NCI-H226 (cell line): ENCODE measurements at places on chromosomes 11 and 22.

- DNase-seq, result no peak
These were observed 129.3 kb downstream of the GRIA4 start for GRCh38 chr11:105738986-105739795.

DNA sequence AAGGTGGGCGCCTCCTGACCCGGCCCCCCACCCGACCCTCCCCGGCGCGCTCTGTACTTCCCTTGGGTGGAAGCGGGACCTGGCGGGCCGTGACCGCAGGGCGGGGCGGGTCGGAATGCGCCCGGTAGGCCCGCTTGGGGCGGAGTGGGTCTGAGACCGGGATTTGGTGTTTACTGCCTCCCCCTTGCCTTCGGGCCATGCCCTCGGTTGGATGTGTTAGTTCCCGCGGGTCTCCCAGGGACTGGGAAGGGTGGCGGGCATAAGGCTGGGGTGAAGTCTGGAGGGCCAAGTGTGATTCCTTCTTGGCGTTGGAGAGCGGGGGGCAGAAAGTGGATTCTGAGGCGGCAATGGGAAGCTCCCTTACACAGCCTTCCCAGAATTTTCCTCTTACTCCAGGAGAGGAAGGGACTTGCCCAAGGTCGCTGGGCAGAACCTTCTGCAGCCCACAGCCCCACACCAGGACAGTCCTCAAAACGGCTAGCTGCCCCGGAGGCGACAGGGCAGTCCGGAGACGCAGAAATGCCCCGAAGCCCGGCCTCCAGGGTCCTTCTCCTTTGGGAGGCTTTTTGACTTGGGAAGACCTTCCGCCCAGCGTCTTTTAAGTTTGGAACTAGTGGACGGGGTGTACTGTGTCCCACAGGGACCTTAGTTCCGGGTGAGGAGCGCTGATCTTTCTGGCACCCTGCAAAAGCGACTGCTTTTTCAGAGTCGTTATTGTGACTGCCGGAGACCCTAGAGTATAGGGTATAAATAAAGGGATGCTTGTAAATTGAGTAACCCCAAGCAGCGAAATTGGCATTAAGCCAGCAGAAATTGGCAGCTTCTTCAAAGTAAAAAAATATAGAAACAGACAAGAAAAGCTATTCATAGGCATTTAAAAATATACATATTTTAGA, 647 bp downstream of the SWAP70 start:
- DNase-seq, result peak; percentile 33

DNA sequence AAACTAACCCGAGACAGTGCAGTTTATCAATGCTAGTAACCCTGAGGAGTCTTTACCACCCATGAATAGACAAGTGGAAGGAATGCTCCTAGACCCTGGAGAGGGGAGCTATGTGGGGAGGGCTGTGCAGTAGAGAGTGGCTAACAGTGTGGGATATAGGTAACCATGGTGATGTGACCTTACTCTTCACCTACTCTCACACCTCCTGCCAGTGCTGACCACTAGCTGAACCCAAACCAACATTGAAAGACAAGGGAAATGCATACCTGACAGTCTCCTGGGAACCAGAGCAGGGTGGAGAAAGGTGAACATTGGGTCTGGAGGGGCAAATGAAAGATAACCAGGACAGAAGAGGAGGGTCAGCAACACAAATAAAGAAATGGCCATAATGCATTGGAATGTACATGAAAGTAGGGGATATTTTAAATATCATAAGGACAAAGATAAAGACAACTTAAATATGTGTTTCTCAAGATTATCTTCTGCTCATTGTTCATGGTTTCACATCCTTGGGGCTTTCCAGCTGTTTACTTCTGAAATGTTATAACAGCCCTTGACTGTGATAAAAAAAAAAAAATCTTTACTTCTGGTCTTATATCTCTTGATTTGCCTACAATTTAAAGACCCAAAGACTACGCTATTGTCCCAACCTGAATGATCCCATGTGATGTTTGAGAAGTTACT, 983.3 kb upstream of the TENM4 start:
- no peak for DNase-seq

GRCh38 chr11:129416080-129416820, 40.6 kb downstream of the BARX2 start:
- no peak for DNase-seq

GRCh38 chr22:47575291-47575690, 812.8 kb downstream of the TBC1D22A start:
- DNase-seq, result no peak

- no peak for DNase-seq
These were observed 50.9 kb upstream of the YWHAH start for GRCh38 chr22:31893460-31893859.

DNA sequence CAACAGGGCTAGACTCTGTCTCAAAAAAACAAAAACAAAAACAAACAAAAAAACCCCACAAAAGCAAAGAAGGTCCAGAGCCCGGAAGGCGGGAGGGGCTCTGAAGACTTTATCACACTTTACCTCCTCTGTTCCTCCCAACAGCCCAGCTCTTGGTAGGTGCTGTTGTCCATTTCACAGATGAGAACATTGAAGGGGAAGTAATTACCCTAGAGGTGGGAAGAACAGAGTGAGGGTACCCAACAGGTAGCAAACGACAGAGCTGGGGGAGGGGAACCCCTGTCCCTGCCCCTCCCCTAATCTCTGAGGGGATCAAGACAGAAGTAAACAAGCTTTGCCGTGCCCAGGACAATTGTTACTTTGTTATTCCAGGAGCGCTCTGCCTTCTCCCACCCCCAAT, 1.0 kb upstream of the BIK start:
- no peak for DNase-seq

GRCh38 chr11:72958791-72959190, 144.6 kb downstream of the ATG16L2 start:
- no peak for DNase-seq

GRCh38 chr11:23099256-23099655, 239.0 kb upstream of the CCDC179 start:
- no peak for DNase-seq
